ENCODE measurements at places on chromosomes 5 and 9.
A peak's percentile ranks its signal among the peaks of the same experiment; 100 is the strongest.

DNA sequence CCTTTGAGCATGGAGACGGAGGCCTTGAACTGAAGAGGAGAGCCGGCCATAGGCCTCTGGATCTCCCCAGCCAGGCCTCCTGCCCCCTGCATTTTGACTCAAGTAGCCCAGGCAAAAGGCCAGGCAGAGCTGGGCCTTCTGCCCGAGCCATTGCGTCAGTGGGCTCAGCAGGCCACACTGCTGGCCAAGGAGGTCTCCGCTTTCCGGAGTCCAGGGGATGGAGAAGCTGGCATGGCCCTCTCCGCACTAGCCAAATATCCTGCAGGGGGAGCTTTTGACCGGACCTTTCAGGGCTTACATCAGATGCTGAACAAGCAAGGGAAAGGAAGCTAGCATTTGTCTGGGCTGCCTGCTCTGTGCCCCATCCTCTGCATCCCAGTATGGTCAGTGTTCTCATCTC is 386.8 kb downstream of the TRIM36 start:
- peak; percentile 83 for DNase-seq

DNA sequence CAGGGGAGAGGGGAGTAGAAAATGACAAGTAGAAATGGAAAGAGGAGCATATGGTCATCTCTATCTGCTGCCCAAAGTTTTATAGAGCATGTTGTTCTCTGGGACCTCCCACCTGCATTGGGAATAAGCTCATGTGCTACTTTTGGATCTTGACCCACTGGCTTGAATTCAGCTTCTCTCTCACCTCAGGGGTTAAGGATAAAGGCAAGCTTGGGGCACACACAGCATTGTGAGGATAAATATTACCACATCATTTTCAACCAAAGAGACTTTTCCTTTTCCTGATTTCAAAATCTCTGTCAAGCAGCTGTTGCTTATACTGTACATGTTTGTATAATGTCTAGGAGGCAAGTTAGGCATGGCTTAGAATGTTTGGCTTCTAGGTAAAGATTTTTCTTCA is 16.6 kb downstream of the ATP10B start:
- no peak for DNase-seq

GRCh38 chr5:177546258-177546741 is 8.1 kb downstream of the FAM193B start:
- no peak for DNase-seq

GRCh38 chr9:132946211-132946610 is 1.8 kb upstream of the TSC1 start:
- DNase-seq = no peak

- no peak for DNase-seq
Measured at GRCh38 chr9:81573415-81574321, 115.7 kb downstream of the TLE1 start.

DNA sequence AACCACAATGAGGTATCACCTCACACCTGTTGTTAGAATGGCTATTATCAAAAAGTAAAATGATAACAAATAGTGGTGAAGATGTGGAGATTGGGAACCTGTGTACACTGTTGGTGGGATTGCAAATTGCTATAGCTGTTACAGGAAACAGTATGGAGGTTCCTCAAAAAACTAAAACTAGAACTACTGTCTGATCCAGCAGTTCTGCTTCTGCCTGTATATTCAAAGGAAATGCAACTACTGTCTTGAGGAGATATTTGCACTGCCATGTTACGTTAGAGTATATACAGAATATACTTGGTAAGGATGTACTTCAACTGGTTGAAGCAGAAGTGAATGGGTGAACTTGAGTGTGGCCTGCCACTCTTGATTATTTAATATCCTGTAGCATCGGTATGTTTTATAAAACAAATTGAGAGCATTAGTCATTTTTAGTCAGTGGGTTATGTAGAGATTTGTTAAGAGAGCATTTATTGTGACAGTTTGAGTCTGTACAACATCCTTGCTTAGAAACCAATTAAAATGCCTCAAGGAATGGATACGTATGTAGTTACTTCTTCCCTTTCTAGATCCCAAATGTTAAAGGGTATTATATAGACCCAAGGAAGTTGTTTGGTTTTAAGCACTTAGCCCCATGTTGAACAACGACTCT is 37.5 kb downstream of the ZCCHC7 start:
- no peak for DNase-seq

- DNase-seq = no peak
Measured at GRCh38 chr5:168214071-168214470, 77.4 kb upstream of the WWC1 start.

GRCh38 chr5:123696921-123697341 is 185.0 kb downstream of the CSNK1G3 start:
- DNase-seq = peak; percentile 85

GRCh38 chr5:12911156-12911555 is 1006.9 kb upstream of the CTNND2 start:
- DNase-seq = no peak

GRCh38 chr9:79357616-79358015 is 214.1 kb upstream of the TLE4 start:
- DNase-seq = peak; percentile 71

- DNase-seq = no peak
Measured at GRCh38 chr5:151667083-151667482, 19.6 kb downstream of the SPARC start.

GRCh38 chr9:117315236-117315635 is 99.6 kb downstream of the ASTN2 start:
- no peak for DNase-seq

DNA sequence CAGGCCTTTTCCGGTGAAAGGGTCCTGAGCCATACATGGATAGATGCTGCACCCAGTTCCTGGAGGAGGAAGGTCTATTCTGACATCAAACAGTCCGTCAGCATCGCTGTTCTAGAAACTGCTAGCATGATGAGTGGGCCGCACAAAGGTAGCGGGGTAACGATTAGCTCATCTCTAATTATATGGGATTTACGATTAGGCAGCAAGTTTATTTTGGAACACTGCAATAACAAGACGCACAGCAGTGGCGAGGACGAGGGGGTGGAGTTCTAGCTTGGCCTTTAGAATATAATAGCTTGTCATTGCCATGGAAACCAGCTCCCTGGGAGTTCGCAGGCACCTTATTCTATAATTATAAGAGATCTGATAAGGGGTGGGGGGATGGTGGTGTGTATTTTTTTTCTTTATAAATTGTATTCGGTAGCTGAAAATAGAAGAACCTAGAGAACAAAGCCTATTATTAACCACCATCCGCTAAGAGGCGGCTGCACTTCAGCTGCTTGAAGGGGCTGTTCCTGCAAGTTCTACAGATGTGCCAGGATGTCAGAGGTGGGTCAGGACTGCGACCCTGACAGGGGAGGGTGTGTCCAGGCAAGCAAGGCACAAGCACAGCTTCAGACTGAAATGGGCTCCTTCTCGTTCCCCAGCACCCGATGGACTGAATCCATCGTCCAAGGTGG is 311.0 kb downstream of the AGTPBP1 start:
- no peak for DNase-seq

- no peak for DNase-seq
Measured at GRCh38 chr5:62093976-62094375, 212.0 kb upstream of the KIF2A start.

- DNase-seq = no peak
Measured at GRCh38 chr9:129442803-129443511, 177.9 kb downstream of the C9orf50 start.

DNA sequence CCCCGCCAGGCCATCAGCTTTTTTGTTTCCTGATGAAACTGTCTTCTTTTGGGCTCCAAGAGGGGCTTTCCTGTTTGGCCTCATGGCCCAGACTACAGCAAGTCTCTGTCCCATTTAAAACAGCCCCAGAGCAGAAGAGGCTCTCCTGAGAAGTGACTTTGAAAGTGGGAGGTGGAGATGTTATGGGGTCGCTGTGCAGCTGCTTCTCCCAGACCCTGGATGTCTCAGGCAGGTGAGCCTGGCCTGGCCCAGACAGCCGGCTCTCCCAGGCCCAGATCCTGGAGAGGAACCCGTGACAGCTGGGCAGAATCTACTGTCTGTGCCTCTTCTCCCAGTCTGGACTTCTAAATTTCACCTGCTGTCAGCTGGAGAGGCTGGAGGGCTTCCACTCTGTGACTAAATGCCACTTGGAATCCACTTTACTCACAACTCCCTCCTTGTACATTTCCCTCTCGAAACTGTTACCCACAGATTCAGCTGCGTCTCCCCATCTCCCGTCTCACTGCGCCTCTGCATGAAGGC is 20.6 kb downstream of the FAM78A start:
- DNase-seq = peak; percentile 39

DNA sequence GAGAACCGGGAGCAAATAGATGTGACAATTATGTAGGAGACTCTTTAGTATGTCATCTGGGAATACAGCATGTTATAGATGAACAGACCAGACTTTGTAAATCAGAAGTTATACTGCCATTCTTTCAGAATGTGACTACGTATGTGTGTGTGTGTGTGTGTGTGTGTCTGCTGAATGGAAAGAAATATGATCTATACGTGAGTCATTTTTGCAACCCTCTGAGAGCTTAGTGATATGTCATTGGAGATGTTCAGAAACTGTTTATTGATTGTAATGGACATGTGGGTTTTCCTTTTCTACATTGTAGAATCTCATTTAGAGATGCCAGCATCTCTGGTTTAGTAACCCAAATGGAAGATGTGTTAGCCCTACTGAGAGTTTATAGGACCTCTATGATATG is 731.5 kb downstream of the TLE1 start:
- DNase-seq = no peak

GRCh38 chr9:72902268-72902667 is 50.6 kb downstream of the ALDH1A1 start:
- no peak for DNase-seq

DNA sequence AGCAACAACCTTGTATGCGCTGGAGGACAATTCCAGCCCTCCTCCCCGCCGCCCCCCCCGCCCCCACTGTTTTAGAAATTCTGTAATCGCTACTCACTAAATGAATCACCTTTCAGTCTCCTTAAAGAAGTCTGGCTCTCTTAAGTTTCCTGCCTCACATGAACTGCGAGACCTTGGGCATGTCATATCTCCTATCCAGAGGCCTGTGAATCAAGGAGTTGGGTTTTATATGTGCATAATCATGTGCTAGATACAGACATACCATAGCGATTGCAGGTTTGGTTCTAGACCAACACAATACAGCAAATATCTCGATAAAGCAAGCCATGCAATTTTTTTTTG is 337 bp upstream of the DMAC1 start:
- DNase-seq = no peak

GRCh38 chr5:76692651-76693050 is 23.3 kb upstream of the F2R start:
- DNase-seq = no peak

GRCh38 chr9:104866191-104866590 is 61.8 kb downstream of the ABCA1 start:
- no peak for DNase-seq

GRCh38 chr9:120791161-120791560 is 2.1 kb downstream of the FBXW2 start:
- DNase-seq = no peak

- no peak for DNase-seq
Measured at GRCh38 chr5:3024126-3024525, 272.6 kb upstream of the IRX2 start.

DNA sequence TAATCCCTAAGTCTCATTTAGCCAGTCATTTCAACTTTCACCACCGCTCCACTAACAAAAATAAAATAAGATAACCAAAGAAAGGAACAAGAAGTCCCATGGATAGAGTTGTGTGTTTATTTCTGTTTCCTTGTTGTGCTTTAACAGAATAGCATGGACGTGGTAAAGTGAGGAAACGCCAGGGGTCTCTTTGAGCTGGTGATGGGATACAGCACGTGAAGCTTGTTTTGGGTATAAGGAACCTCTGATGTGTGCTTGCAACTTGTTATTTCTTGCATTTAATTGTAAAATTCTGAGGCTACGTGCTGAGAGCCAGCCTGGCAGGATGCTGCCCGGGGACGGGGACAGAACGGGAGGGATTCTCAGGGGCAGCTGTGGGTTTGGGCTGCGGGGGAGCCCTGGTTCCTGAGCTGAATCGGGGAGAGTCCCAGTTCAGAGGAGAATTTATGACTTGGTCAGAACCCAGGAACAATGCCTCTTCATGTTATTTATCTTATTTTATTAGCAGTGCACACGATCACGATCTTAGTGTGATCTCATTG is 63.4 kb downstream of the ANKRD33B start:
- no peak for DNase-seq
